ENCODE measurements at places on chromosomes 3 and 15.
A peak's percentile ranks its signal among the peaks of the same experiment; 100 is the strongest.

- DNase-seq, result no peak
- peak overlapping the region; percentile 67 for H3K27ac ChIP-seq
- H3K4me3 ChIP-seq, result no peak overlapping the region
- H3K4me1 ChIP-seq, result no peaks in the 10 kb centered on the region
Observed at GRCh38 chr3:47413751-47414150, 32.9 kb downstream of the PTPN23 start.

DNA sequence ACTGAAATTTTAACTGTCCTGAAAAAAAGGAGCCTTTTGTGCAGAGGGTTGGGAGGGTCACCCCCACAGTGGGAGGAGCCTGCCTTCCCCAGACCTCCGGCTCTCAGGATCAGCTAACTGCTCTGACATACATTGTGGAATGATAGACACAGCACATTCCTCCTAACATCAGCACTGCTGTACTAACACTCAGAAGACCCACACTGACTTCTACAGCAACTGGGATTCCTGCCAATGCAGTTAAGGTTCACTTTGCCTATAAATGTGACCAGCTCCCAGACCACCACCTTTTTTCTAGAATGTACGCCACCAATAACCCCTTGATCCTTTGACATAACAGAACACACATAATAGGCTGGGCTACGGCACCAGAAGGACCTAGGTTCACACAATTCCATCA lies 3.2 kb downstream of the CPEB1 start:
- peaks cover 41% of the 10 kb centered on the region for H3K4me1 ChIP-seq
- DNase-seq, result no peak
- H3K27ac ChIP-seq, result peak overlapping the region; percentile 76
- H3K36me3 ChIP-seq, result no peaks in the 10 kb centered on the region
- H3K27me3 ChIP-seq, result no peaks in the 10 kb centered on the region
- H3K4me3 ChIP-seq, result no peak overlapping the region

- no peaks in the 10 kb centered on the region for H3K27me3 ChIP-seq
- no peak overlapping the region for H3K27ac ChIP-seq
- no peaks in the 10 kb centered on the region for H3K36me3 ChIP-seq
- H3K4me3 ChIP-seq, result no peak overlapping the region
- no peaks in the 10 kb centered on the region for H3K4me1 ChIP-seq
Observed at GRCh38 chr3:95184038-95184437, 1121.2 kb downstream of the NSUN3 start.

DNA sequence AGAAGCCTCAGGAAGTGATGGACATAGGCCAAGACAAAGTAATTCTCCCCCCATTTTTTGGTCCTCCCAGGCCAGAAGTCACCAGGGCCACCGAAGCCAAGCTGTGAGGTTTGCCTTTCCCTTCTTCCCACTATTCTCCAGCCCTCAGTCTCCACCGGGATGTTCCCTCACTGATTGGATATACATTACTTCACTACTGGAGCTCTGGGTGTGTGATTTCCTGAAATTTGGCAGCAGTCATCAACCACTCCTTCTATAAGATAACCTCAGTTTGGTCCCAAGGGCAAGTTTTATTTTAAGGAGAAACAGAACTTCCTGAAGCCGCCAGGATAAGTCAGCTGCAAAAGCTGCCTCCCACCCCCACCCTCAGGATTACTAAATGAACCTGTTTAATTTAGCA lies 11.3 kb downstream of the SLCO2A1 start:
- H3K4me1 ChIP-seq, result no peaks in the 10 kb centered on the region
- no peak overlapping the region for H3K27ac ChIP-seq
- no peak overlapping the region for H3K4me3 ChIP-seq
- no peak for DNase-seq
- no peaks in the 10 kb centered on the region for H3K36me3 ChIP-seq
- H3K27me3 ChIP-seq, result no peaks in the 10 kb centered on the region

Data from tibial nerve (tissue), 4 donors.